Endothelial cell (in vitro differentiated cells): ENCODE measurements at places on chromosomes 12 and 14.

DNA sequence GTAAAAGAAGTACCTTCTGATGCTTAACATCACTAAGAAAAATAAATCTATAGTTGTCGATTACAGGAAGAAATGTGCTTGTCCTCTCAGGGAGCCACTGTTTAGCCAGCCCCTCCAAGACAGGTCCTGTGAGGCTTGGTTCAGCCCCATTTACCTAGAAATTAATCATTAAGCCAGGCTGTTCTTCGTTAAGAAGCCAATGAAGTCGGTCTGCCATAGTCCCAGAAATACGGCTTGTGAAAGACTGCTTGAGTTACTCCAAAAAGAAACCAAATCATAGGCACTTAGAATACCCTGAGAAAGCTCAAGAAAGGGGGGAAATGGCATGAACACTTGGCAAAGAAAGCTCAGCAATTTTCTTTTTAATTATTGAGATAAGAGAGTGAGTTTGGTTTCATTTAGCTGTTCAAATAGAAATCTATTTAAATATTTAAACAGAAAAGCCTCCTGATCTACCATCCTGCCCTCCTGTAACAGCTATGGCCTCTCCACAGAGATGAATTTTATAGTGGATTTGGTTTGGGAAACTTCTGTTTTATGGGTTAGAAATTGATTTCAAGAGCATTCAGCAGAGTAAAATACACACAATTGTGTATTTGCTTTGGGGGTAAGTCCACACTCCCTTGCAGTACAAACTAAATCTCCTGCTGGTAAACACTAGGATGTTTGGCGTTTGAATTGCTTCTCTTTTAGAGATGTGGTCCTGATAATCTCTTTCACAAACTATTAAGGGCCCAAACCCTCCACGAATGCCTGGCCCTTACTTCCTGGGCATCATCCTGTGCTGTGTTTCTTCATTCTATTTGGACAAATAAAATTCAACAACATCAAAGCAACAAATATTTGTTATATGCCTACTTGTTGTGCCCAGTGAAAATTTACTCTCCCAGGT lies 234.4 kb downstream of the SEC23A start:
- DNase-seq, result no peak

DNA sequence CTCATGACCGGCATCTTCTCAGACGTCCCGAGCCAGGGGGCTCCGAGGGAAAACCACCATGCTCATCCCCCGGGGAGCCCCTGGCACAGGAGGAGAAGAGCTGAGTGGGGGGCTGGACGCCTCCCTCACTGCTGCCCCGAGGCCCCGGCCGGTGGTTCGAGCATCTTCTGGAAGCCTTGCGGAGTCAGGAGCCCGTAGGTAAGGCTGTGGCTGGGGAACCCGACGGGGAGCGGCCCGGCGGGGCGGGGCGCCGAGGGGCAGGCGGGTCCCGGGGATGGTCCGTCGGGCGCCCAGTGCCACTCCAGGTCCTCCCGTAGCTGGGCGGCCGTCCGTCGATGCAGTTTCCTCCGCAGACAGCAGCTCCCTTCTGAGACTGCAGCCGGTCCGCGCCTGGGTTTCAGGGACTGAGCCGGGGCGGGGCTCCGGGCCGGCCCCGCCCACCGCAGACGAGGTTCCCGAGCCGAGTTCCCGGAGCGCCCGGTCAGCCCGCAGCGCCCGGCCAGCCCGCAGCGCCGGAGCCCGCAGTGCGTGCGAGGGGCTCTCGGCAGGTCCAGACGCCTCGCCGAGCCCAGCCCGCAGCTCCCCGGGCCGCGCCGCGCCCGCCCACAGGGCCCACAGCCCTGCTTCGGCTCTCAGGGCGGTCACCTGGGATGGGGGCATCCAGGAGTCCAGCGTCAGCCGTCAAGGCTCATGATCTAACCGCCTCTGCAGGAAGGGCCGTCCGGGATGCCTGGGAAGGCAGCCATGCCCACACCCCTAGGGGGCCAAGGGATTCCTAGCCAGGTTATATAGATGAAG lies at the start of gene PGF:
Gene PGF (minus strand): TSS at position 369 of the 798 bp plus-strand sequence. CDS start 355 bp downstream, at position 14.
- peak; percentile 68 for DNase-seq

DNA sequence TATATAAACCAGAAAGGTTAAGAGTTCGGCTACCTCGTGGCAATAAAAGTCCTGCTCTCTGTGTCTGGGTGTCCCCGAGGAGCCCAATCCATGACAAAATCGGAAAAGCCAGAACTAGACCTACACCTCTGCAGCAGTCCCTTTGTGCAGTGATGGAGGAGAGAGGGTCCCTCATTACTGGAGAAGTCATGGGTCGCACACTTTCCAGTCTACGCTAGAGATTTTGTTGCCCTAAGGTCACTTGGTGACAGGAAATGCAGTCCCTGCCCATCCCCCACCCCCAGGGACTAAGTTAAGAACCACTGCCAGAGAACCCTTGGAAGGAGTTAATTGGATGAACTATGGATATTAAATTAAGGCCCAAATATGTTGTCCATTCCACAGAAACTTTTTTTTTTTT lies 104.4 kb upstream of the ATF7IP start:
- no peak for DNase-seq

- no peak for DNase-seq
Observed at GRCh38 chr12:121241156-121241970, 31.4 kb downstream of the P2RX4 start.

- DNase-seq, result no peak
Observed at GRCh38 chr12:109740694-109741245, 27.1 kb downstream of the FAM222A start.

DNA sequence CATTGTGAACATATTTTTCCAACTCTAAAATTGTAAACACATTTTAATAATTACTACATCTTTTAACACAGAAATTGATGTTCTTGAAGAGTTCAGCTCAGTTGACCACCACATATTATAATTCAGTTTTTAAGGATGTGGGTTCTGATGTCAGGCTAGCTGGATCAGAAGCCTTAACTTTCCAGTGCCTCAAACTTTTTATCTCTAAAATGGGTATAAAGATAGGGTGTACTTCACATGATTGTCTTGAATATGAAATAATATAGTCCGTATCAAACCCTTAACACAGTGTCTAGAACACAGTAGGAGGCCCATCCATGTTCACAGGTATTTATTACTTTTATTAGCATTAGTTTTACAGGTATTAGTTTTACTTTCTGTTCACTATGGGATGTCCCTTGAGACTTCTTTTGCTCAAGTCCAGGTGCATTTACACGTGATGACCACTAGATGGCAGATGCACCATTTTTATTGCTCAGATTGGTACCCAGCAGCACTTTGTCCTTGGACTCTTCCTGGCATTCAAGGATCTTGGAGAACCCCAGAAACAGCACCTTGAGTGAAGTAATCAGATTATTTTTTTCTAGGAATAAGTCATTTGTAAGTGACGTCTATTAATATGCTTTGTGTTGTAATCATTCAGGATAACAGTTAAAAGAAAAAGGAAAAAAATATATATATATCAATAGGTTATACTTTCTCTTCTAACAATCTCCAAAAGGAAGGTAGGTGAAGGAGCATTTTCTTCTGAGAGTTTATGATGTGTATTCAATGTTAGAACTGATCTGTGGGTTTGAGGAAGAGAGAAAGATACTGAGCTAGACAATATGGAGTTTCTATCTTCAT lies 580.2 kb downstream of the ETNK1 start:
- DNase-seq, result peak; percentile 15

GRCh38 chr12:131565267-131566015 lies 145.4 kb upstream of the SFSWAP start:
- DNase-seq, result no peak

- peak; percentile 67 for DNase-seq
Observed at GRCh38 chr14:21748869-21749303, 75.3 kb upstream of the OR4E1 start.

- no peak for DNase-seq
Observed at GRCh38 chr12:121124402-121125109, 8.1 kb upstream of the P2RX7 start.

- no peak for DNase-seq
Observed at GRCh38 chr12:71085575-71085974, 72.2 kb downstream of the TSPAN8 start.

GRCh38 chr14:81169711-81170103 lies 51.1 kb downstream of the GTF2A1 start:
- no peak for DNase-seq

GRCh38 chr14:34365309-34365915 lies 96.6 kb downstream of the SPTSSA start:
- DNase-seq, result no peak

DNA sequence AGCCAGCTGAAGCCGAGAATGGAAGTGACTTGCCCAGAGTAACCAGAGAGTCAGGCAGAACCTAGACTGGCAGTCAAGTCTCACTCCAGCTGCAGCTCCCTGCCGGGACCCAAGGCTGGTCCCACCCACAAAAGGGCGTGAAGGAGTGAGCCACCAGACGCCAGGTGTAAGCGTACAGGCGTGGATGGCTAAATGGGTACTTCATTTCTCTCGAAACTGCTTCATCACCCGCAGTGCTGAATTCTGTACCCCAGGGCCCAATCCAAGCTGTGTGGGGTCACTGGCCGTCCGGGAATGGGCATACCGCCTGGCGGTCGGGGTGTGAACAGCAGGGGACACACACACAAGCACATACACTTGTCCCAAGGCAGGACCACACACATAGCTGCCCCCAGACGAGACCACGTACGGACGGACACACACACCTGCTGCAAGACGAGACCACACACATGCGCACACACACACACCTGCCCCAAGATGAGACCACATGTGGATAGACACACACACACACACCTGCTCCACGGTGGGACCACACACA lies 34.8 kb downstream of the DEGS2 start:
- no peak for DNase-seq

- DNase-seq, result no peak
Observed at GRCh38 chr14:99554184-99554583, 49.8 kb downstream of the CCDC85C start.

DNA sequence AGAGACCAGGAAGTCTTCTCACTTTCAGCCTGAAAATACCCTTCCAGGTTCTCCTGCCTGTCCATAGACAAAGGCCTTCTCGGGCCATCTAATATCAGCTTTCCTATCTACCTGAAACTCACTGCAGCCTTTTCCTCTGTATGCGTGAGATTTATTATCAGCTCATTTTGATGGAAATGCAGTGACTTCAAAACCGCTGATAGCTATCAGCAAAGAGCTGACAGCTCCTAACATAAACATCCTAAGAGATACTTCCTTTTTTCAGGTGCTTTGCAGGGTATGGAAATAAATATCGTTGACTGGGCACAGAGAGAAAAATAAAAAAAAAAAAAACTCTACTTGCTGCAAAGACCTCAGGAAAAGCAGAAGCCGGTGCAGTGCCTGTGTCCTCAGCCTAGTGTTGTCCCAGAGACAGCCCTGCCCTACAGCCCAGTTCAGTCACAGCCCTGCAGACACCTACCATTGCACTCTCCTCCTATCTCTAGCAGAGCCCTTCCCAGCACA lies 215.0 kb upstream of the EGLN3 start:
- DNase-seq, result no peak

DNA sequence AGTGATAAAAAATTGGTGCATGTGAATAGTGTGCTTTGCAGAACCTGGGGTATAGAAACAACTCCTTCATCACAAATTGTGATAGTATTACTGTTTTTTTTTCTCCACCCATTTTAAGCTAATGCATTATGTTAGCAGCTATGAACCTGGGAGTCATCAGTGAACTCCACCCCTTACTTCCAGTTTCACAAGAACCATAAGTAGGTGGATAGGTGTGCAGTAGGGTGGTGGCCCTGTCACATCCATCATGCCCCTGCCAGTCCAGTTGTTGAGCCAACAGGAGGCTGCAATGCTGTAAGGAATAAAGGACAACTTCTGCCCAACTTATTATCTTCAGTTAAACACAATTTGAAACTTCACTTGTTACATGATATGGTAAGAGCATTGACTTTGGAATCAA lies 85.7 kb downstream of the ABCD2 start:
- no peak for DNase-seq

- DNase-seq, result no peak
Observed at GRCh38 chr14:106347890-106348755, 821.7 kb downstream of the TMEM121 start.

DNA sequence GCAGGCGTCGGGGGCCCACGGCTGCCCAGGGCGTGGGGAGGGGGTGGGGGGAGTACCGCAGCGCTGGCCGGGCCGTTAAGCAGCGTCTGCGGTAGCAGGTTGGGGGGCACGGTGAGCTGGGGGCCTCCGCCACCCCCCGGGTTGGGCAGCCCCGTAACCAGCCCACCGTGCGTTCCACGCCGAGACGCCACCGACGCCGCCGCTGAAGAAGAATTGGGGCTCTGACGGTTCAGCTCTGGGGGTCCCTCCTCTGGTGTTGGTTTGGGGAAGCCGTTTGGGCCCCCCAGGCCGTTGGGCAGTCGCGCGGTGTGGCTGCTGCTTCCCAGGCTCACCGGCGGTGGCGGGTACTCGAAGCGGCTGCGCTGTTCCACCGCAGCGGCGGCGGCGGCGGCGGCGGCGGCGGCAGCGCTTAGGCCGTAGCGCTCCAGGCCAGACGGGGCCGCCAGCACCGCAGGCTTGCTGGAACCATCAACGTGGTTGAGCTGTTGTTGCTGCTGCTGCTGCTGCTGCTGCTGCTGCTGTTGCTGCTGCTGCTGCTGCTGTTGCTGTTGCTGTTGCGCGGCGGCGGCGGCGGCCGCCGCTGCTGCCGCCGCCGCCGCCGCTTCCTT lies 1.5 kb downstream of the IRF2BPL start:
- peak; percentile 51 for DNase-seq

DNA sequence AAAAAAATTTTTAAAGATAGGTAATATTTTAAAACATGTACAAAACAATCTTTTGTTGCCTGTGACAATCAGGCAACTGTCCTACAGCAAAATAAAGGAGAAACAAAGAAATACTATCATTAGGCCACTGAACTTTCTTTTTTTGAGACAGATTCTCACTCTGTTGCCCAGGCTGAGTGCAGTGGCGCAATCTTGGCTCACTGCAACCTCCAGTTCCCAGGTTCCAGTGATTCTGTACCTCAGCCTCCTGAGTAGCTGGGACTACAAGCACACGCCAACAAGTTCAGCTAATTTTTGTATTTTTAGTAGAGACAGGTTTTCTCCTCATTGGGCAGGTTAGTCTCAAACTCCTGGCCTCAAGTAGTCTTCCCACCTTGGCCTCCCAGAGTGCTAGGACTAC lies 16.6 kb downstream of the RPAP3 start:
- no peak for DNase-seq

DNA sequence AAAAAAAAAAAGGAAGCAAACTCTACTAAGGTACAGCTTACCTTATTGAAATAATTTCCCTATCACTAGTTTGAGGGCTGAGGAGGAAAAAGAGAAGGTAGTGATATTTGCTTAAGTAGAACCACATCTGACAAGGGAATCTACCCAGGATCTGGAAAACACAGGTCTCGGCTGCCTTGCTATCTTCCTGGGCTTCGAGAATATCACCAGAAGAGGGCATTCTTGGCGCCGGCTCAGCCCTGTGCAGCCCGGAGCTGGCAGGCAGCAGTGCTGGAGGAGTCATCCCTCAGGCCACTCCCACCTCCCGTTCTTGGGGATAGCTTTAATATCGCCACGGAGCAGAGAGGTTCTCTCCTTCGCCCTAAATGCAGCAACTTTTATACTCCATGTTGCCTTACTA lies 1181.2 kb downstream of the VRK1 start:
- peak; percentile 64 for DNase-seq
